ENCODE measurements at places on chromosomes 12 and 14.

GRCh38 chr12:3236345-3237187 lies 159.4 kb downstream of the TSPAN9 start:
- no peak for DNase-seq

DNA sequence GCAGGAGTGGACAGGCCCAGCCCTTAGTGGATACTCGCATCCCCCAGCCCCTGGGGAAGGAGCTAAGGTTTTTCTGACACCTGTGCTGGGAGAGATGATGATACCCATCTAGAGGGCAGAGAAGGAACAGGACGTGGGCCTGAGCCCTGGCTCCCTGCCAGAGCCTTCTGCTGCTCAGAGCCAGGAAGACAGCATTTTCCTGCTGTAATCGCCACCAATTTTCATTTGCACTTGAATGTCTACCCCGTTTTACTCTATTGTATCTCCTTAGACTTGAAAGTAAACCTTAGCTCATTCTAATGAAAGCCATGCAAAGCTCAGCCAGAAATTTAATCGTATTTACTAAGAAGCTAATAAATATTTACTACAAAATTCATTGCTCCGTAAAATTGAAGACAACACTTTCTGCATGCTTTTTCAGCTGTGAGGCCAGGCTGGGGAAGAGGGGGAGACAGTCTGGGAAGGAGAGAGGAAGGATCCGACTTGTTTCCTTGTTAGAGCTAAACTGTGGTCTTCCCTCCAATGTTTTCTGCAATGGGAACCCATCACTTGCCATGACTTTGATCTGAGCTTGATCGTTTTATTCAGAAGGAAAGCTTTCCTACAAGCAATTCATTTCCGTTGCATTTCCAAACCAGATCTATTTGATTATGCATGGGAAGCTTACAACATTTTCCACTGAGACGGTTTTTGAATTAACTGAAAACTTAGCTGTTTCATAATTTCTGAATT lies 17.6 kb upstream of the TRAF3 start:
- no peak for DNase-seq

- DNase-seq: no peak
Measured at GRCh38 chr12:130280231-130280630, 57.5 kb upstream of the PIWIL1 start.

DNA sequence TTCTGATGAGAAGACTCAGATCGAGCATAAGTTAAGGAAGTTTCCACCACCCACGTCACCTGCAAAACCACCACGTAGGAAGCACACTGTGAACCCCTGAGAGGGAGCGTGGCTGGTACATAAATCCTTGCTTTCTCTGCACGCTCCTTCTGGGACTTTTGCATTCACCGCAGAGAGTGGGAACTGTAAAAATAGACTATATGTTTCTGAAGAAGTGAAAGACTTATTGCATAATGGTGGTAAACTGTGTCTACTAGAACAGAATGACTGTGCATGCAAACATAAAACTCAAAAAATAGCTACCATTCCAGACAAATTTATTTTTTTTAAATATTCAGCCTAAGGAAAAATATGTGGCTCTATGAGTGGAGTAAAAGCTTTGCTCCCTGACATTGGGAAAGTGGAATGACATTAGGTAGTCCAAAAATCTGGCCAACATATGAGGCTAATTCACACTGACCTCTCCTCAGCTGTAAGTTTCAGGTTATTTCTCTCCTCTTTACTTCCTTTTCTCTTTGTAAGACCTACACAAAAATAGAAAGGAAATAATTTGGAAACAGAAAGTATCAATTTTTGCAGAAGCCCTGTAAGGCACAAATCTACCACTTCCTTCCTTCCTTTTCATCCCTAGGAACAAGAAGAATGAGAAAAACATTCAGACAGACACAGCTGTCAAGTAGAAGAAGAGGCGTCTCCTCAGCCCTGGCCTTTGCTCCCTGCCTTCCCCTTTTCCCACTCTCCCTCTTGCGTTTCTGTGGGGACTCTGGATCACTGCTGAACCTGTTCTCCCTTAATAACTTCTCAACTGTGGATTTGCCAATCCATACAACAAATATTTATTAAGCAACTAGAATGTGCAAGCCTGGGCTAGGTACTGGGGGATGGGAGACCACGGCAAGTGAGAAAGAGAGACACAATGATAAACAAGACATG lies 264.3 kb upstream of the FOXN3 start:
- DNase-seq: no peak

DNA sequence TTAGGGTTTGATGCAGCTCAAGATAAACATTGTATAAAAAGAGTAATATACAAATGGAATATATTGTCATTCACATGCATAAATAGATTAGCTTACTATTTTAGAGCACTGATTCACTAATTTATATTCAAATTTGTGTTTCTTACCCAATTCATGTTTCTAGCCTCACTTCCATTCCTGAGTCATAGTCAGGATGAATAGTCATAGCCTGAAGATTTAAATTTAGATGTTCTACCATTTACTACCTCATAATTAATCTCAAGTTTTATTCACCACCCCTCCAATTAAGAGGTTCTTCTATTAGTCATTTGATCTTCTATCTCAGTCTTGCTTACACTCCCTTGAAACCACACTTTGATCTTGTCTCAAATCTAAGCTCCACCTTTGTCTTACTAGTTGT lies 38.7 kb downstream of the ANO4 start:
- DNase-seq: no peak

DNA sequence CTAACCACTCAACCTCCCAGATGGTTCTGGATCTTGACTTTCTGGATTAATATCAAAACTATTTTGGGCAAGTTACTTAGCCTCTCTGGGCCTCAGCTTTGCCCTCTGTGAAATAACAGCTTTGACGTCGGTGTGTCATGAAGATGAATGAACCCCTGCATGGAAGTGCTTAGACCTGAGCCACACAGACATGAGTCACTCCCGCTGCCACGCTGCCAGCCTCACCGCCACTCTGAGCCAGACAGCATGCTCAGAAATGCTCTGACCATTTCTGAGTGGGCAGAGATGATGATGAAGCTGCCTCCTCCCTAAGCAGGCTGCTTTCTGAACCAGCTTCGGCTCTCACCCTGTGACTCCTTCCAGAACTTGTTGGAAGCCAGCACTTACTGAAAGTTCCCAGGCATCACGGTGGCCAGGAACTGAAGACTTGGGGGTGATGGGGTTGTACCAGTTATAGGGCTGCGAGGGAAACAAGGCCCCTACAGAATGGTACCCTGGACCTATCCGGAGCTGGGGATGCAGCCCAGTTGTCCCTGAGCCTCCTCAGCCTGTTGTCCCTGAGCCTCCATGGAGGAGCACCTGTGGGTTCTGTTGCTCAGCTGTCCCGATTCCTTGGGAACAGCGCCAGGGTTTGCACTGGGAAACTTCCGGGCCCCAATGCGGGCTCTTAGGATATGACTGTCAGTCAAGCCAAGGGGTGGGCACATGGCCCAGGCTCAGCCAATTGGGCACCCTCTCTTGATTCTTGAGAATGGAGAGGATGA lies 2.0 kb upstream of the CCDC197 start:
- no peak for DNase-seq

GRCh38 chr14:98298481-98299244 lies 973.3 kb downstream of the BCL11B start:
- DNase-seq: no peak

DNA sequence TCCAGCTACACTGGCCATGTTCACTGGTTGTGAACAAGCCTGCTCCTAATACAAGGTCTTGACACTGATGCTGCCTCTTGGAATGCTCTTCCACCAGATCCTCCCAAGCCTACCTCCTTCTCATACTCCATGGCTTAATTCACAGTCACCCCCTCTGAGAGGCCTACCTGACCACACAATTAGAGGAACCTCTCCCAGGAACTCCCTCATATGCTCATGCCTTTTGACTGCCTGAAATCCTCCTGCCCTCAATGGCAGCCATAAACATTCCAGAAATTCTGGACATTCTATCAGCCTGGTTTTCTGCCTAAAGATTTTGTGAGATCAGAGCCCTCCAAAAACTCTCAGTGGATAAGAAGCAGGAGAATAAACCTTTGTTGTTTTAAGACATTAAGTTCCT lies 340.2 kb downstream of the C12orf75 start:
- no peak for DNase-seq

- DNase-seq: no peak
Measured at GRCh38 chr14:77151918-77152588, 10.5 kb upstream of the ZDHHC22 start.

DNA sequence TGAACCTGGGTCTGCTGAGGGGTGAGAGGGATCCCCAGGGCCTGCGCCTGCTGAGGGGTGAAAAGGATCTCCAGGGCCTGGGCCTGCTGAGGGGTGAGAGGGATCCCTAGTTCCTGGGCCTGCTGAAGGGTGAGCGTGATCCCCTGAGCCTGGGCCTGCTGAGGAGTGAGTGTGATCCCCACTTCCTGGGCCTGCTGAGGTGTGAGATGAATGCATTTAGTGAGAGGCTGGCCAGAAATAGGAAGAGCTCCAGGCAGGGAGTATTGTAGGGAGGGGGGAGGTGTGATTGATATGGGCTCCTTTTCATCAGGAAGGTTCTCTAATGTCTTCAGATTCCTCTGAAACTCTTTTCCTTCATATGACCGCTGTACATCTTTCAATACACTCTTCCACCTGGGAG lies 43.0 kb downstream of the FAM186A start:
- no peak for DNase-seq

- DNase-seq: no peak
Measured at GRCh38 chr12:67826946-67827720, 162.1 kb upstream of the IFNG-AS1 start.

GRCh38 chr14:35991356-35991755 lies 165.2 kb downstream of the BRMS1L start:
- no peak for DNase-seq

GRCh38 chr14:59202031-59202430 lies 13.6 kb downstream of the DAAM1 start:
- no peak for DNase-seq

- DNase-seq: no peak
Measured at GRCh38 chr14:58239244-58240195, 5.1 kb upstream of the PSMA3 start.

DNA sequence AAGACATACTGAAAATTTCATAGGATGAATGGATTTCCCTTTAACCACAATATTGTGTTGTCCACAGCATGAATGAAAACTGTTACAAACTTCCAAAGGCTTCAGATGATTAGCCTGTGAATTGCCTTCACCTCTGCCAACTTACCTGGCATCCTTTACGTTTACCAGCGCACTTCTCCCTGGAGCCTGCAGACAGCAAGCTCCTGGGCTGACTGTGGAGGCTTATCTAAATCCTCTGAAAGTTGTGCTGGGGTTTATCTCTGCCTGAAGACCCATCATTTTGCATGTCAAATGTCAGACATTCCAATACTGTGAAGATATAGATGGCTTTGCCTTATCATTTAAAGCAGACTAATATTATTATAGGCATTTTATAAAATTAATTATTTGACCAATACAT lies 403.0 kb downstream of the SYT1 start:
- no peak for DNase-seq
